CD4-positive, alpha-beta T cell treated with Interleukin-12 subunit alpha and Interleukin-12 subunit beta, for 1 hour (primary cell): ENCODE measurements at places on chromosomes 13 and 19.

- DNase-seq: no peak
Measured at GRCh38 chr19:18090545-18091216, 3.9 kb upstream of the IL12RB1 start.

DNA sequence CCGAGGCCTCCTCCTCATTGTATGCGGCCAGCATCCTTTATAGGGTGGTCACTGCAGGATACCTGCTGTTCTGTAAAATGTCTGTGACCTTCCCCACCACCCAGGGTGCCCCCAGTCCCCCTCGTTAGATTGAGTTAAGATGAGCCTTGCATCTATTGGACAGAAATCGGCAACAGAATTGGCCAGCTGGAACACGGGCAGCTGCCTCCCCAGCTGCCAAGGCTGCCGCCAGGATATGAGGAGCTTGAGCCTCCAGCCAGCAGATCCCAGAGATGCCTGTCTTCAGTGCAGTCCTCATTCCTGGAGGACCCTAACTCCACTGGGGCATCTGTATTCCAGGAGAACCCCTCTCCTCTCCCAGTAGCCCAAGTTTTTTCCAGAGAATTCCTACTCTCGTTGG is 463.0 kb downstream of the TSHZ3 start:
- DNase-seq: no peak

- no peak for DNase-seq
Measured at GRCh38 chr13:100825557-100825956, 151.0 kb upstream of the TMTC4 start.

- no peak for DNase-seq
Measured at GRCh38 chr13:99953138-99953755, 18.3 kb downstream of the ZIC5 start.

- peak; percentile 100 for DNase-seq
Measured at GRCh38 chr19:49676784-49677230, 264 bp upstream of the PRMT1 start.
